ENCODE measurements at places on chromosomes 13 and 19. TPM values are rescaled to one million over a fixed set of nuclear protein-coding genes. Genes with fewer than 3 reads are reported as not detected.

GRCh38 chr19:16041991-16042386, 34.3 kb upstream of the TPM4 start:
- H3K4me3 ChIP-seq: no peak overlapping the region
- H3K4me1 ChIP-seq: peaks cover 8% of the 10 kb centered on the region
- H3K27me3 ChIP-seq: peaks cover 3% of the 10 kb centered on the region
- DNase-seq: no peak

GRCh38 chr13:105058517-105058916, 1476.9 kb downstream of the EFNB2 start:
- no peak for DNase-seq
- no peaks in the 10 kb centered on the region for H3K36me3 ChIP-seq

DNA sequence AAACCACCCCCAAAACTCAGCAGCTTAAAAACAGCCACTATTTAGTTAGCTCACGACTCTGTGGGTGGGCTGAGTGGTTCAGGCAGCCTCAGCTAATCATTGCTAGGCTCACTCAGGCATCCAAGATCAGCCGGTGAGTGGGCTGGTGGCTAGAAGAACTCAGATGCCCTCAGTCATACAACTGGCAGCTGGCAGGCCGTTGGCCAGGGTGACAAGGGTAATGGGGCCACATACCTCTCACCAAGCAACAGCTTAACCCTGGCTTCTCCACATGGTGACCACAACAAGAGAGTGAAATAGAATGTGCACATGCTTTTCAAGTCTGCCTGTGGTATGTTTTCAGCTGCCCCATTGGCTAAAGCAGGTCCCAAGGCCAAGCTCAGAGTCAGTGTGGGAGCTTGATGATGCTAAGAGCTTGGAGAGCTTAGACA, 435.4 kb upstream of the TSHZ3 start:
- no peak overlapping the region for H3K4me3 ChIP-seq
- no peaks in the 10 kb centered on the region for H3K36me3 ChIP-seq
- H3K4me1 ChIP-seq: peaks cover 13% of the 10 kb centered on the region
- H3K27ac ChIP-seq: no peak overlapping the region

DNA sequence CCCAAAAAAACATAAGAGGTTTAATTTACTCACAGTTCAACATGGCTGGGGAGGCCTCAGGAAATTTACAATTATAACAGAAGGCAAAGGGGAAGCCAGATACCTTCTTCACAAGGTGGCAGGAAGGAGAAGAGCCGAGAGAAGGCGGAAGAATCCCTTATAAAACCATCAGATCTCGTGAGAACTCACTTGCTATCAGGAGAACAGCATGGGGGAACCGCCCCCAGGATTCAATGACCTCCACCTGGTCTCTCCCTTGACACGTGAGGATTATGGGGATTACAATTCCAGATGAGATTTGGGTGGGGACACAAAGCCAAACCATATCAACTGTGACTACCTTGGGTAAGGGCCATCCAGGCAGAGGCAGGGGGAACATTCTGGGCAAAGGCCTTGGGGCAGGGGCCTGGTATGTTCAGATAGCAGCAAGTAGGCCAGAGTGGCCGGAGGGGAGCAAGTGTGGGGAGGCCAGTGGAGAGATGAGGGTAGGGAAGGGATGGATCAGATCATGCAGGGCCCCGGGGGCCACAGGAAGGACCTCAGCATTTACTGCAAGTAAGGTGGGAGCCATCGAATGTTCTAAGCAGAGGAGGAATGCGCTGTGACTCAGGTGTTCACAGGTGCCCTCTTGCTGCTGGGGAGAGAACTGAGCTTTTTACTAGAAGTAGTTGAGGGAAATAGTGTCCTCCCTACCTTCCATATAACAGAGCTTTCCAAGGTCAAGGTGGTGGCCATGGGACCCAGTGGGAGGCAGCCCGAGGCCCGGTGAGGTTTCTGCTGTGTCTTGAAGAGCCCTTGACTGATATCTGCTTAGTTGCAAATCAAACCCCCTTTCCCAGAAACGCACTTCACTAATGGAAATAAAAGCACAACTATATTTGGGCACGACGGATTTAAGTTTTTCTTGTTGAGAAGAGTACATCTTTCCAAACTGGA, 18.0 kb downstream of the RAB3D start:
- H3K4me1 ChIP-seq: peaks cover 30% of the 10 kb centered on the region
- no peak overlapping the region for H3K4me3 ChIP-seq
- DNase-seq: no peak
- H3K27me3 ChIP-seq: no peaks in the 10 kb centered on the region
- H3K27ac ChIP-seq: no peak overlapping the region
- H3K36me3 ChIP-seq: peaks cover 16% of the 10 kb centered on the region

- H3K4me1 ChIP-seq: no peaks in the 10 kb centered on the region
- H3K36me3 ChIP-seq: no peaks in the 10 kb centered on the region
- H3K4me3 ChIP-seq: no peak overlapping the region
- no peak for DNase-seq
- no peak overlapping the region for H3K27ac ChIP-seq
These were observed 101.7 kb upstream of the SOX21 start for GRCh38 chr13:94813920-94814475.

The DNAJC15 gene
- 19.1 TPM for total RNA-seq

The SLC5A5 gene
- total RNA-seq: 6.8 TPM
